Inflammatory macrophage treated with lipopolysaccharide for 1 hour (primary cell): ENCODE measurements at places on chromosomes 3 and 15.

GRCh38 chr3:69420781-69421520 is 35.1 kb upstream of the FRMD4B start:
- DNase-seq, result peak; percentile 77

DNA sequence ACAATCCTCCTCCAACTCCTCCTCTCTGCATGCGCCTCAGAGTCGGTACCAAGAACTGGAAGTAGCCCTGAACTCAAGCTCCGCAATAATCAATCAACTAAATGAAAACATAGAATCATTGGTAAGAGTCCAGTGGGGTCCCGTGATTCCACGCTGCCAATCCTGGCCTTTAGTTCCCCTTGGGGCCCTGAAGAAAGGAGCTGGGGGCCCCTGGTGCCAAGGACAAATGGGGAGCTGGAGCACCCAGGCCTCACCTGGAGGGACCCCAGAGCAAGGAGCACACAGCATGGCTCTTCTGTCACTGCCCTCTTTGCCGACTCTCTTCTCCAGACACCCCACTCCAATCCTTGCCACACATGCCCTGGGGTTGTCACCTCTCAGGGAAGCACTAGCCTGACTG is 80.3 kb downstream of the ADAMTS7 start:
- no peak for DNase-seq

DNA sequence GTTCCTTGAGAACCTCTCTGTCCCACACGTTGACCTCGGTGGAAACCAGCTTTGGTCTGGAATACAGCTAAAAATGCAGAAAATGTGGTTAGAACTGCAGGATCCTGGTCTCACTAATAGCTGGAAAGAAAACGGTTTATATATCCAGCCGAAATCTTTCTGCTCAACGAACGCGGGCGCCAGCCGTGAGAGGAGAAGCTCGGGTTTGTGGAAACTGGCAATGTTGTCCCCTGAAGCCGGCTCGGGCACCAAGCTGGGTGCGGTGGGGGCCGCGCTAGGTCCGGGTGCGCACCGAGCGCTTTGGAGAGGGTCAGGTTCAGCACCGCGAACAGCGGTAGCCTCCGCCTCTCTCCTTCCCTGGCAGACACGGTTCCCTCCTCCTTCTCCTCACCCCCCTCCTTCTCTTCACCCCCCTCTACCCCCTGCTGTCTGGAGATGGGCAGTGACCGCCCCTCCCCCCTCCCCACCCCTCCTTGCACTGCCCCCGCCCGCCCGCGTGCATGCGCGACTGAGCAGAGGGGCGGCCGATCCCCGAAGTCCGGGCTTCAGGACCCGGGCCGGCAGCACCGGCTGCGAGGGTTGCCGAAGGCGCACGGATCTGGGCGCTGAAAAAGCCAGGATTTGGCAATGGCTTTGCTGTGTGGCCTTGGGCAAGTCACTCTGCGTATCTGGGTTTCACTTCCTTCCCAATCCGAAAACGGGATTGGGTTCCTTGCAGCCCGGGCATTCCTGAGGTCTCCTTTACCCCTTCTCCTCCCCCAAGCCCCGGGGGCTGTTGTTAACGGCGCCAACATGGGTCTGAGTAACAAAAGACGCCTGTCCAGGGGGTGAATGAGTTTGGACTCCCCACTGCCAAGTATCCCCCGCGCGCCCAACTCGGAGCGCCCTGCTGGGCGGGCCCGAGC is at the start of gene SKOR1:
TSS of gene SKOR1 (plus strand) at position 534 of the 905 bp plus-strand sequence. CDS start at position 628, 94 bp downstream.
- DNase-seq, result peak; percentile 81

- no peak for DNase-seq
Observed at GRCh38 chr3:13771496-13771895, 108.4 kb downstream of the WNT7A start.

DNA sequence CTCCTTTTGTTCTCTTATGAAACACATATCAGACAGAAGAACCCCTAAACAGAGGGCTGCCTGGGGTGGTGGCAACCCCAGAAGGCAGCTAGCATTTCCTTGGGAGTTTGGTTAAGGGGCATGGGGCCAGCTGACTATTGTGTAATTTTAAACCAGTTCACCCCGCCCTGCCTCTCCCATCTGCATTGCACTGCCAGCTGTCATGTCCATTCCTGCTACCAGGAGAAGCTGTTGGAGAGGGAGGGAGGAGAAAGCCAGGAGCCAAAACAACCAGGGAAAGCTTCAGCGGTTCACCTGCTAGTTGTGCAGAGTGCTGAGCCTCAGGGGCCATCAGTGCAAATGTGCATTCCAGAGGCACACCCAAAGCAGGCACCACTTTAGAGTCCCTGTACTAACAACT is 47.6 kb upstream of the ATP1B3 start:
- no peak for DNase-seq

DNA sequence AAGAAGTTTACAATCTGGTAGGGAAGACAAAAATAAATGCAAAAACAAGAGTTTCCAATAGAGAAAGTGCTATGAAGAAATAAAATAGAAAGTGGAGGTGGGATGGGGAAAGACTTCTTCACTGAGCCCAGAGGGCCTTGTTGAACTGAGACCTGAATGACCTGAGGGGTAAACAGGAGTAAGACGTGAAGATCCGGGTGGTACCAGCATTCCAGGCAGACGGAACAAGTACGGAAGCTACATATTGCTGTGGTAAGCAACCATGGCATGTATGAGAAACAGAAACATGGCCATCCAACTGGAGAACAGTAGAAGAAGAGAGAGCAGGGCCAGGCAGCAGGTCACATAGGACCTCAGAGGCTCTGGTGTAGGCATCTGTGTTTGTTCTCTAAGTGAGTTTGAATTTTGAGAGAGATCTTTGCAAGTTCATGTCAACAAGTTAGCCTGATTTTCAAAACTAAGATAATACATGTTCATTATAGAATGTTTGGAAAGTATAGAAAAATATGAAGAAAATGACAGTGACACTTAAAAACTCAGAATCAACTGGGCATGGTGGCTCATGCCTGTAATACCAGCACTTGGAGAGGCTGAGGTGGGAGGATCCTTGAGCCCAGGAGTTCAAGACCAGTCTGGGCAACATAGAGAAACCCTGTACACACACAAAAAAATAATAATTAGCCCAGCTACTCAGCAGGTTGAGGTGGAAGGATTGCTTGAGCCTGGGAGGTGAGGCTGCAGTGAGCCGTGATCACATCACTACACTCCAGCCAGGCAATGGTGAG is 64.3 kb downstream of the SLC49A4 start:
- no peak for DNase-seq

DNA sequence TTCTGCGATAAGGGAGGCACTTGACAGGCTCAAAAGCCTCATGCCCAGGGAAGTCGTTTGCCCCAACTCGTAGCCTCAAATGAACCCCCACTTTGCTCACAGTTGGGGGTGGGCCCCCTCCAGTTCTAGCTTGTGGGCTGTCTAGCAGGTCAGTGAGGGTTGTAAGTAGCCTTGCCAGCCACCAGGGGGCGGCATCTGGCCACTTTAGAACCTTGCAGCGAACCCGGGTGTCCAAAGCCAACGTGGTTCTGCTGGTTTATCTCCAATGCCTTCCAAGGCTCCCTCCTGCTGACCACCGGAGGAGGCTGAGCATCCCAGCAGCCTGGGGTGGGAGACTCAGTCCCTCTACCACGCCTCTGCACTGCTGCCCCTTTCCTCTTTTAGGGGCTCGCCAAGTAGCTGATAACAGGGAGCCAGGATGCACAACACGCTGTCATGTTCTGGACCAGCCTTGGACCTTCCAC is 9.2 kb upstream of the RBSN start:
- peak; percentile 47 for DNase-seq
